ENCODE measurements at places on chromosomes 7 and 10.

GRCh38 chr7:106895246-106895864 is 30.3 kb downstream of the PIK3CG start:
- no peak for DNase-seq

DNA sequence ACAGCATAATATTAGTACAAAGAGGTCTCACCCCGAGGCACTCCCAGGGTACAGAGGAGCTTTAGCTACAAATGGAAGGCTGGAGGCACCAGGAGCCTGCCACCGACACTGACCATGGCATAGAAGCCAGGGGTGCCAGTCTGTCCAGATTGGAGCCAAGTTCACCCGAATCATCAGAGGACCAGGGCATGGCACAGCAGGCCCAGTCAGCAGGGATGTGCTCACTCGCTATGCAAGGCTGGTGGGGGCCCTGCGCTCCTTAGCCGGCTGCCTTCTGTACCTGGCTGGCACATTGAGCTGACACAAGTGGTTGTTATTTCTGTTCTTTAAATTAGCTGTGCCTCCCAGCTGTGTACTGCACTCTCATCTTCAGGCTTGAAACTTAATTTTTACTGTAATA is 149.3 kb downstream of the TCERG1L start:
- DNase-seq, result no peak

GRCh38 chr7:41979834-41980307 is 257.1 kb downstream of the GLI3 start:
- no peak for DNase-seq

DNA sequence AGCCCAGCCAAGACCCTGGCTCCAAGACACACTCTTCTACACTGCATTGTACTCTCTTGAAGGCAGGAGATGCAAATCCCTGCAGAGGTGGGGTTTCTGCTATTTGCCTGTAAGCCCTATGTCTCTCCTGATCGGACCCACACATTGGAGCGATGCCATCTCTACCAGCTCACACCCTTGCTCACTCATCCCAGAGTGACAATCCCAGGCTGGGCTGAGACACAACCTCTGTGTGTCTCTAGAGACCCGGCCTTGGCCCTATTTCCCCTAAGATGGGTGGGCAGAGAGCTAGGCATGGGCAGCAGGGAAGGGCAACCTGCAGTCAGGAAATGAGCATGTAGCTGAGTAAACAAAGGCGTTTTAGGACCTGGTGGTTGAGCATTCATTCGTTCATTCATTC is 25.6 kb downstream of the CCDC3 start:
- no peak for DNase-seq

GRCh38 chr7:378041-378420 is 88.1 kb downstream of the FOXL3 start:
- DNase-seq, result no peak

DNA sequence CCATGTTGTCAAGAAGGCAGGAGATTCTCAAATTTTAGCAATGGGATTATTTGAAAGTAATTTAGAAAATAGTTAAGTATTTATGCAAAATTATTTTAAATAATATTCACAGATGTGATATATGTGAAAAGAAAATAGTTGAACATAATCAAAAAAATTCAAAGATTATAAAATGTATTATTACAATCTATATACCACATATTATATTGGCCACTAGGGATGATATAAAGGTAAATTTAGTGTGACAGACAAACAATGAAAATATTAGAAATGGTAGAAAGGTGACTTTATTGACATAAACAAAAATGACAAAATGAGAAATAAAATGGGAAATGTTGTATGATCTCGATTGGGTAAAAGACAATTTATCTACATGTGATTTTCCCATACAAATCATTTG is 385.5 kb downstream of the PCDH15 start:
- no peak for DNase-seq
